Aorta (tissue), 5 donors: ENCODE measurements at places on chromosomes 13 and 19. TPM values are rescaled to one million over a fixed set of nuclear protein-coding genes. Genes with fewer than 3 reads are reported as not detected.

GRCh38 chr19:21482863-21483276 is 22.5 kb upstream of the ZNF429 start:
- no peaks in the 10 kb centered on the region for H3K36me3 ChIP-seq
- no peaks in the 10 kb centered on the region for H3K4me1 ChIP-seq
- no peak overlapping the region for H3K4me3 ChIP-seq
- no peak overlapping the region for H3K27ac ChIP-seq

- DNase-seq, result no peak
- no peaks in the 10 kb centered on the region for H3K27me3 ChIP-seq
- no peak overlapping the region for H3K4me3 ChIP-seq
- H3K27ac ChIP-seq, result no peak overlapping the region
Observed at GRCh38 chr13:98386637-98387036, 190.3 kb downstream of the STK24 start.

- no peaks in the 10 kb centered on the region for H3K27me3 ChIP-seq
- H3K4me3 ChIP-seq, result no peak overlapping the region
Observed at GRCh38 chr19:51803967-51804366, 9.0 kb downstream of the FPR3 start.

GRCh38 chr19:7224209-7224686 is 70.0 kb downstream of the INSR start:
- H3K4me1 ChIP-seq, result no peaks in the 10 kb centered on the region
- no peak overlapping the region for H3K27ac ChIP-seq
- no peak overlapping the region for H3K4me3 ChIP-seq
- no peaks in the 10 kb centered on the region for H3K36me3 ChIP-seq
- H3K27me3 ChIP-seq, result no peaks in the 10 kb centered on the region

GRCh38 chr13:21938168-21938567 is 267.3 kb downstream of the FGF9 start:
- H3K4me1 ChIP-seq, result no peaks in the 10 kb centered on the region
- H3K4me3 ChIP-seq, result no peak overlapping the region
- no peaks in the 10 kb centered on the region for H3K27me3 ChIP-seq
- no peak for DNase-seq
- no peaks in the 10 kb centered on the region for H3K36me3 ChIP-seq

GRCh38 chr13:113889467-113889866 is 25.6 kb upstream of the GAS6 start:
- H3K36me3 ChIP-seq, result no peaks in the 10 kb centered on the region
- H3K4me1 ChIP-seq, result peaks cover 9% of the 10 kb centered on the region
- no peak for DNase-seq
- no peak overlapping the region for H3K4me3 ChIP-seq

GRCh38 chr19:49968279-49968922 is 7.4 kb upstream of the SIGLEC11 start:
- no peak overlapping the region for H3K4me3 ChIP-seq
- H3K36me3 ChIP-seq, result no peaks in the 10 kb centered on the region
- H3K27ac ChIP-seq, result no peak overlapping the region
- DNase-seq, result no peak

DNA sequence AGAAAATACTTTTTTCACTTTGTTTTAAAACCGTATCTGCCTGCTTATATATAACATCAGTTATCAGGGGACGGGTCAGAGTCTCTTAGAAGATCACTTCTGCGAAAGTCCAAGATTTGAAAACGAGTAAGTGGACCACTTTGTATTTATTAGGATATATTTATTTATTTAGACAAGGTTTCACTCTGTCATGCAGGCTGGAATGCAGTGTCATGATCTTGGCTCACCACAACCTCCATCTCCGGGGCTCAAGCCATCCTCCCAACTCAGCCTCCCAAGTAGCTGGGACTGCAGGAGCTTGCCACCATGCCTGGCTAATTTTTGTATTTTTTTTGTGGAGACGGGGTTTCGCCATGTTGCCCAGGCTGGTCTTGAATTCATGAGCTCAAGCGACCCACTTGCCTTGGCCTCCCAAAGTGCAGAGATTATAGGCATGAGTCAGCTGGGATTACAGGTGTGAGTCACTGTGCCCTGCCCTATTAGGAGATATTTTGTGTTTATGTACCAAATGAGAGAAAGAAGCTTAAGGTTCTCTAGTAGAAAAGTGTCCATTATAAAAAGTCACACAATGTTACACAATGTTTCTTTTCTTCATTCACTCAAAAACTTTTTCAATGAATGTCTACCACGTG is 39.5 kb downstream of the RASL11A start:
- H3K4me1 ChIP-seq, result no peaks in the 10 kb centered on the region
- H3K4me3 ChIP-seq, result no peak overlapping the region
- no peaks in the 10 kb centered on the region for H3K36me3 ChIP-seq
- DNase-seq, result no peak
- no peak overlapping the region for H3K27ac ChIP-seq
- H3K27me3 ChIP-seq, result no peaks in the 10 kb centered on the region

DNA sequence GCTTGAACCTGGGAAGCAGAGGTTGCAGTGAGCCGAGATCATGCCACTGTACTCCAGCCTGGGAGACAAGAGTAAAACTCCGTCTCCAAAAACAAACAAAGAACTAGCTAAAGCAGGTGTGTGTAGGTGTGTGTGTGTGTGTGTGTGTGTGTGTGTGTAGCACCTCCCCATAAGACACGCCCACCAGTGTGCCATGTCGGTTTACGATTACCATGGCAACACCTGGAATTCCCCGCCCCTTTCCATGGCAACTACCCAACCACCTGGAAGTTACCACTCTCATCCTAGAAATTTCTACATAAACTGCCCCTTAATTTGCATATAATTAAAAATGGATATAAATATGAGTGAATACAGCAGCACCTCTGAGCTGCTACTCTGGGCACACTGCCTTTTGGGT is 80.9 kb upstream of the ADGRE5 start:
- no peaks in the 10 kb centered on the region for H3K27me3 ChIP-seq
- H3K4me3 ChIP-seq, result no peak overlapping the region
- no peak for DNase-seq
- H3K27ac ChIP-seq, result no peak overlapping the region
- no peaks in the 10 kb centered on the region for H3K36me3 ChIP-seq
- no peaks in the 10 kb centered on the region for H3K4me1 ChIP-seq

DNA sequence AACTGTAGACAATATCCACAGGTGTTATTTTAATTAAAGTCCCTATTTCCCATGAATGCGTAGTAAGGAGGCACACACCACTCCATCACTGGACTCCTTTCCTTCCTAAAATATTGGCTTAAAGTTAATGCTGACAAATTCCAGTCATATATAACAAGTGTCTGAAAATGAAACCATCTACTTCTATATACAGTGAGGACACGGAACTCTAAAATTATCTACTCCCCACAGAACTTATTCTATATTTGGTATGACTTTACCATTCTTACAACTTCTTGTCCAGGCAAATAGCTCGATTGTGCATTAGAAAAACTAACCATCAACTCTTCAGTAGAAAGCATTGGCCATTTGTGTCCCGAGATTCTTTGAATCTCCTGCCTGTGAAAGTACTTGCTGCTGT is 1560.2 kb downstream of the EFNB2 start:
- H3K36me3 ChIP-seq, result no peaks in the 10 kb centered on the region
- H3K27ac ChIP-seq, result no peak overlapping the region
- no peak for DNase-seq
- H3K27me3 ChIP-seq, result no peaks in the 10 kb centered on the region

DNA sequence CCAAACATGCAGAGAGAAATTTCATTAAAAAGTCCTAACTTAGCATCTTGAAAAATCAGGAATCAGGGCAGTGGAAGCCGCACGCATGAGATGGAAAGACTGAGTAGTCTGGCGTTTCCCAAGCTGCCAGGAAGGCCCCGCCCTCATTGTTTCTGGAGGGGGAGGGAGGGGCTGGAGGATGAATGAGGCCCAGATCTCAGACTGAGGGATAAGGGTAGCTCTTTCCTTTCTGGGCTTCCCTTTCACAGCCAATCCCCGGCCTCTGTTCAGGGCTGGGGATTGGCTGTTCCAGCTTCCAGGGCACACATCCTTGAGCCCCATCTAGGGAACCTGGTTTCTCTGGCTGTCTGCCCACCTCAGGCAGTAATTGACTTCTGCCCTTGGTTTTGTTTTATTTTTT is 7.3 kb downstream of the C19orf53 start:
- no peaks in the 10 kb centered on the region for H3K27me3 ChIP-seq
- H3K4me1 ChIP-seq, result no peaks in the 10 kb centered on the region
- peaks cover 5% of the 10 kb centered on the region for H3K36me3 ChIP-seq
- H3K4me3 ChIP-seq, result no peak overlapping the region
- peak overlapping the region; percentile 71 for H3K27ac ChIP-seq

DNA sequence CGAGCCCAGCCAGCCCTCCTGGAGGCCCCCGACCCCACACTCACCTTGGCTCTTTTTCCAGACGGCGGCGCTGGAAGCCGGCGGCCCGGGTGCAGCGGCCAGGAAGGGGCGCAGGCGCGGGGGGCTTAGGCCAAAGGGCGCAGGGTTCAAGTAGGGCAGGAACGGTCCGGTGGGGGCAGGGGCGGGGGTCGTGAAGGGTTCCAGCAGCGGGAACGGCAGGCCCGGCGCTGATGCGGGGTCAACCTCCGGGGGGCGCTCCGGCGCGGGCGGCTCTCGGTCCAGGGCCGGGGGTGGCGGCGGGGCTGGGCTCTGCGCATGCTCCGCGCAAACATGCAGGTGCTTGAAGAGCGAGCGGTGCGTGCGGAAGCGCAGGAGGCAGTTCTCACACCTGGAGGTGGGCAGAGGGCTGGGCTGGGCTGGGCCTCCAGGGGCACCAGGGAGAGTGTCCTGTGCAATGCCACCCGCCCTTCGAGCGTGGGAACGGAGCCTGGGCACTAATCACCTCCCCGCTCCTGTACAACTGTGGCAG is 2.3 kb downstream of the ZNF414 start:
- H3K4me1 ChIP-seq, result no peaks in the 10 kb centered on the region
- H3K27ac ChIP-seq, result no peak overlapping the region
- no peak for DNase-seq
- H3K4me3 ChIP-seq, result no peak overlapping the region
- H3K36me3 ChIP-seq, result no peaks in the 10 kb centered on the region

- H3K4me3 ChIP-seq, result no peak overlapping the region
- H3K36me3 ChIP-seq, result no peaks in the 10 kb centered on the region
- H3K4me1 ChIP-seq, result no peaks in the 10 kb centered on the region
- no peaks in the 10 kb centered on the region for H3K27me3 ChIP-seq
Observed at GRCh38 chr13:33259296-33259695, 26.3 kb downstream of the STARD13 start.

GRCh38 chr13:50446611-50447010 is 396.9 kb downstream of the DLEU7 start:
- H3K4me3 ChIP-seq, result no peak overlapping the region
- H3K27me3 ChIP-seq, result no peaks in the 10 kb centered on the region
- no peak for DNase-seq
- H3K4me1 ChIP-seq, result no peaks in the 10 kb centered on the region
- H3K27ac ChIP-seq, result no peak overlapping the region
- H3K36me3 ChIP-seq, result no peaks in the 10 kb centered on the region

DNA sequence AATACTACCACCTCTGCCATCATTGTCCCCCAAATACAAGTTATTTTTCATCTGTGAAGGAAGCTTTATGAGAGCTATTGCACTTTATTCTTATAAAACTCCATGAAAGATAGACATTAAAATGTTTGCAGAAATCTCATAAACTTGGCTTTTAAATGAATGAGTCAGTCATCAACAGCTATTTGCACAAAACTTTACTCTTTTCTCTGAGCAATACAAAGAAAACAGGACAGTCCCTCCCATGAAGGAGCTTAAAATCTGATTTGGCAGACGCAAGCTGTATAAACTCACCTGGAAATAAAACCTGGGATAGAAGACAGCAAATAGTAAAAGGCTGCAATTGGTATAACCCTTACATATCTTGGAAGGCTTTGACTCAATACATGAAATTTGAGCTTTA is 16.6 kb upstream of the RCBTB1 start:
- no peaks in the 10 kb centered on the region for H3K27me3 ChIP-seq
- H3K36me3 ChIP-seq, result no peaks in the 10 kb centered on the region
- no peak overlapping the region for H3K27ac ChIP-seq
- no peak overlapping the region for H3K4me3 ChIP-seq

DNA sequence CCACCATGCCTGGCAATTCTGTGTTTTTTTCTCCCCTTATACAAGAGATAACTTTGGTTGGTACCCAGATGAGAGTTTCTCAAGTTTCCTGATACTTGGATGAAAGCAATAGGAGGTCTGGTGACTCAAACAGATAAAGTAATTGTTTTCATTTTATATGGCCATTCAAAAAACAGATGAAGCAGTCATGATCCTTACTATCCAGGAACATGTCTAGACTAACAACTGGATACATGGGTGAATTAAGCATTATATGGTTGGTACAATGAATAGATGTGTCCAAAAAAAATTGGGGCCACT is 8.5 kb downstream of the ZNF430 start:
- H3K27me3 ChIP-seq, result no peaks in the 10 kb centered on the region
- peaks cover 2% of the 10 kb centered on the region for H3K4me1 ChIP-seq

GRCh38 chr13:101714195-101714594 is 261.7 kb downstream of the ITGBL1 start:
- no peaks in the 10 kb centered on the region for H3K27me3 ChIP-seq
- H3K4me3 ChIP-seq, result no peak overlapping the region
- H3K36me3 ChIP-seq, result peaks cover 5% of the 10 kb centered on the region
- H3K27ac ChIP-seq, result no peak overlapping the region
- DNase-seq, result no peak
- H3K4me1 ChIP-seq, result no peaks in the 10 kb centered on the region

DNA sequence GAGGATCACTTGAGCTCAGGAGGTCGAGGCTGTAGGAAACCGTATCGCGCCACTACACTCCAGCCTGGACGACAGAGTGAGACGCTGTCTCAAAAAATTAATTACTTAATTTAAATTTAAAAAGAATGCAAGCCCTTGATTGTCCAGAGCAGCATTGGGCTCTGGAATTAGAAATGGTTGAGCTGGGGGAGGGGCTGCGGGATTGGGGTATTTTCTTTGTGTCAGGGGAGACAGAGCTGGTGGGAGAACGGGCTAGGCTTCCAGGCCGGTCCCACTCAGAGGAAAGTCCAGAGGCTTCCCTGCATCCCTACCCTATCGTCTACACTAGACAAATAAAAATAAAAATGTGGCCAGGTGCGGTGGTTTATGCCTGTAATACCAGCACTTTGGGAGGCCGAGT is 2.2 kb upstream of the RAB3A start:
- no peak for DNase-seq
- H3K36me3 ChIP-seq, result no peaks in the 10 kb centered on the region
- H3K4me3 ChIP-seq, result no peak overlapping the region
- H3K27me3 ChIP-seq, result no peaks in the 10 kb centered on the region
- H3K4me1 ChIP-seq, result peaks cover 3% of the 10 kb centered on the region

DNA sequence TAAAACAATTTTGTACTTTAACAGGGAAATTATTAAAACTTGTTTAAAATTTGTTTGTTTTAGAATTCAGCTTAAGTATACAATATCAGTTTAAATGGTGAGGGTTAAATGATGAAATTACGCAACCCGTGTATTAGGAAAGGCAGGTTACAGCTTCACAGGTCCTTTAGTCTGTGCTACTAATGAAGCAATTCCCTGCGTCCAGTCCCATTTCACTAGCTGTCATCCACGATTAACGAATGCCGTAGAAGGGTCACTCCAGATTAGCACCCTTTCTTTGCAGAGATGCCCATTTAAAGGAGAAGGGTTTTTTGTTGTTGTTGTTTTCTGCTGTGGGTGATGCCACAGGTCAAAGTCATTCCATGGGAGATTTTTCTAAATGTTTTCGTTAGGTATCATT is 457.6 kb upstream of the SLC10A2 start:
- no peak overlapping the region for H3K27ac ChIP-seq
- H3K36me3 ChIP-seq, result no peaks in the 10 kb centered on the region
- no peak overlapping the region for H3K4me3 ChIP-seq

GRCh38 chr19:34370983-34371382 is 6.0 kb downstream of the GPI start:
- no peak overlapping the region for H3K4me3 ChIP-seq
- no peak for DNase-seq
- peaks cover 8% of the 10 kb centered on the region for H3K36me3 ChIP-seq
- H3K27me3 ChIP-seq, result no peaks in the 10 kb centered on the region

The ALG5 gene
- 27.6 TPM for total RNA-seq

The ZNF780A gene
- total RNA-seq, result 20.4 TPM

The ZNF724 gene
- total RNA-seq, result 0.94 TPM

The ZNF69 gene
- total RNA-seq, result 10.8 TPM
